ENCODE measurements at places on chromosomes 1 and 21.

- DNase-seq = no peak
Observed at GRCh38 chr1:227562933-227563323, 428 bp upstream of the ZNF678 start.

- no peak for DNase-seq
Observed at GRCh38 chr1:211623515-211623914, 44.6 kb upstream of the SLC30A1 start.

GRCh38 chr1:172162236-172162635 lies 258.2 kb upstream of the C1orf105 start:
- no peak for DNase-seq

- no peak for DNase-seq
Observed at GRCh38 chr1:77018311-77018710, 151.0 kb downstream of the ST6GALNAC5 start.

GRCh38 chr21:35645991-35646390 lies 414.3 kb downstream of the SETD4 start:
- no peak for DNase-seq

- DNase-seq = no peak
Observed at GRCh38 chr1:53999920-54000319, 18.1 kb downstream of the LDLRAD1 start.

GRCh38 chr1:39091845-39092645 lies 65.9 kb downstream of the NDUFS5 start:
- DNase-seq = peak; percentile 69

DNA sequence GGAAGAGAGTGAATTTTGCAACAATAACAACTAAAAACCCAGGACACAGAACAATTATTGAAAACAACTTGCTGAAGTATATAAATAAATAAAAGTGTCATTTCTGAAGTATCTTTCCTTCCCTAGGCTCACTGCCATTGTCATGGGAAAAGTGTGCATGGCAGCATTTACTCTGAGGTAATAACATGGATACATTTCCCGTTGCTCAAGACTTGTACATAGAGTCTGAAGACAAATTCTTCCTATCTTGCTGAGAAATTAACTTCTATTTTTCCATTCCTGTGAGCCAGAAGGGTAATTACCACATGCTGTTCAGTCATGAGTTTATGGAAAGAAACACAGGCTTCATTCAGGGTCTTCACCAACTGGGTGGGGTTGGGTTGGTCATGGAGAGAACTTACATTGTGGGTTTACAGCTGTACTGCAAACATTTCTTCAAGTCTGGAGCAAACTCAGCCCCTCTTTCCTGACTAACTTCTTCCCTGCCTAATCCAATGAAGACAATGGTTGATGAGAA lies 32.2 kb downstream of the ST6GALNAC3 start:
- no peak for DNase-seq

DNA sequence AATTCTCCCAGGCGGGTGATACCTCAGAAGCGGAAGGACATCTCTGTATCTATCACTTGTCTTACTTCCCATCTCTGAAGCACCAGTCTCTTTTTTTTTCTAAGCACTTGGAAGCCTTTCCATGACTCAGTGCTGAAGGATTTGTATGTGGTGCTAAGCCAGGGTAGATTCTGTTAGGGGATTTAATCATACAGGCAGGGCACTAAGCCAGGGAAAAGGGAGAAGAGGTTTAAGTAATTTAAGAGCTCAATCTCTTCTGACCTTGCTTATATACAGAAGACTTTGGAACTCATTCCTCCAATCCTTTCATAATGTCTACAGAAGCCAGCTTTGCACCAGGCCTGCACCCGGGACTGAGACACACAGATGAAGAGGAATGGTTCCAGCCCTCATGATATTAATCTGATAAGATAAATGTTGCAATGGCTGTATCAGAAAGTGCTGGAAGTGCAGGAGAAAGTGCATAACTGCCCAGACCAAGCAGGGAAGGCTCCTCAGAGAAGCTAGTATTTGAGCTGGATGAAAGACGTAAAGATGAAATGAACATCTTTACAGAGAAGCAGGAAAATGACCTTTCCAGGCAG lies 11.0 kb downstream of the FAM163A start:
- DNase-seq = no peak

- DNase-seq = peak; percentile 67
Observed at GRCh38 chr1:150561254-150561973, 12.2 kb downstream of the ADAMTSL4 start.

- no peak for DNase-seq
Observed at GRCh38 chr1:210244746-210245367, 12.3 kb downstream of the SERTAD4 start.

DNA sequence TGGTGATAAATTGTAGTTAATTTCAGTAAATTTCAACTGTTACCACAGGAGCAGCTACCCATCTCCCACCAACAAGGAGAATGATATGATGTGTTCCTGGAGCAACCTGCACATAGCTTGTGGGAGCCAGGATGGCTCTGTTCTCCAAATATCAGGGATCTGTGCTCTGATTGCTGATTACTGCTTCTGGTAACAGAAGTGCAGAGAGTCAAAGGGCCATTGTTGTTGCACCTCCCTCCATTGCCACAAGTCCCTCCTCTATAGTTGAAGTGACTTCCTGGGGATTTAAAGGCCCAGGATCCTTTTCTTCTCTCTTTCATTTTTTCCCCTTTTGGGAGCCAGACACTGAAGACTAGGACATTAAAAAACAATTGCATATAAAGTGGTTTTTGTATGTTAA lies 51.6 kb upstream of the HPDL start:
- no peak for DNase-seq

DNA sequence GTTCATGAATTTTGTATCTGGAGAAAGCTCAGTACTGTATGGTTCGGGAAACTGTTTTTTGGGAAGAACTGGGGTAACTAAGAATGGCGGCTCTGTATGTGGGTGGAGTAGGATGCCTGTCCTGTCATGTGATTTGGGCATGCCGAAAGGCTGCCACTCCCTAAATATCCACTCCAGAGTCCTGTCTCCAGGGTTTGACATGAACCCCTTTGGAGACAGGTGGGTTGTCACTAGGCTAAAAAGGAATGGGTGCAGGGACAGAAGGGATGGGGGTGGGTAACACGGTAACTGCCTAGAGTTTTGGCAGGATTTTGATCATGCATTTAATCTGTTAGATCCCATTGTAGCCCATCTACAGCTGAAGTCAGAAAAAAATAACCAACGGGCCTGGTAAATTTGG lies 150.1 kb downstream of the KCNJ6 start:
- no peak for DNase-seq

- DNase-seq = no peak
Observed at GRCh38 chr1:11143907-11144306, 44.2 kb upstream of the EXOSC10 start.

- DNase-seq = no peak
Observed at GRCh38 chr1:59747420-59748024, 67.2 kb upstream of the HOOK1 start.

DNA sequence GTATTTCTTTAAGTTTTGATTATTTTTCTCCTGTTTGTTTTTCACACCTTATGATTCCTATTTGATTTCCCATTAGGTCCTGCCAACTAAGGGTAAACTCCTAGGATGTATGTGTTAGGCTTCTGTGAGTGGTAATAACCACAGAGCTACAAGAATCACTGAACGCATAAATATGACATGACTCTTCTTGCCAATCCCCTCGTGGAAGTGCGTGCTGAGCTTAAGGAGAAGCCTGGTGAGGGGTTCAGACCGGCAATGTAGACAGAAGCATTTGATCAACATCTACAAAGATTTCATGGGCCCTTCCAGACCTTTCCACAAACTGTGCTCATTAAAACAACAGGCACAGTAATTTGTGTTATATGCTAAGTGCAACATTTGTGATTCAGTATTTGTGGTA lies 273.8 kb upstream of the SNX7 start:
- no peak for DNase-seq

DNA sequence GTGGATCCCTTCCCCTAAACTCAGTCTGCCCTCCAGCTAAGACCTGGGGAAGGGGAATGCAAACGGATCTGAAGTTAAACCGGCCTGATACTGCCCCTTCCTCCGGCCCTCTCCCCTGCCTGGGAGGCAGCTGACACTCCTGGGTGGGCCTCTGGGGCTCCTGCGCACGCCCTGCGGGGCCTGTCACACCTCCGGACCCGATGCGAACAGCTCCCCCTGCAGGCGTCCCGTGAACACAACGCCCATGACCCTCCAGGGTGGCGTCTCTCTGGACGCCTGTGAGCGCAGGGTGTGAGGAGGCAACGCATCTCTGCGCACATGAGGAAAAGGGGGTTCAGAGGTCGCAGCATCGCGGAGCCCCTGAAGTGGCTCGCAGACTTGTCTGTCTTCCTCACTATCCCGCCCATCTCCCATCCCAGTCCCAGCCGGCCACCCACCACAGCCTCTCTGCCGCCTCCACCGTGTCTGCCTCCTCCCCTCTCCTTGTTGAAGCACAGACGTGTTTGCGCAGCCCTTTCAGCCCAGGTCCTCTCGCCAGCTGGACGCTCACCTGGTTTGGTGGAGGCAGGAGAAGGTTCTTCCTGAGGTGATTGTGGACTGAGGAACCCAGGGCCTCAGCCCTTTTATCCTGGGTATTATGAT lies 421 bp upstream of the LCE3A start:
- DNase-seq = no peak

DNA sequence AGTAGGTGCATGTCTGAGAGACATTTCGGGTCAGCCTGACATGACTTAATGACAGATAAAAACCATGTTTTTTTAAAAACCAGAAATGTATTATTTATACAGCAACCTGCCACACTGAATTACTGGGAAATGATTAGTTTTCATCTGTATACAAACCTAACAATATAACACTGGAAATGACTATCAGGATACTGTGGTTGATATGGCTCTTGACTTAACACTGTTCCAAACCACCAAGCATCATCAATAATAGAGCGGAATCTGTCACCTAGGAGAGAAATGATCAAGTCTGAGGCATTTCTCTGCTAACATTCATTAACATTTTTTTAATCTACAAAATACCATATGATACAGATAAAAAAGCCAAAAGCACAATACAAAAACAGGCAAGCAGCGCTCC lies 41.7 kb upstream of the PSMG1 start:
- DNase-seq = no peak

DNA sequence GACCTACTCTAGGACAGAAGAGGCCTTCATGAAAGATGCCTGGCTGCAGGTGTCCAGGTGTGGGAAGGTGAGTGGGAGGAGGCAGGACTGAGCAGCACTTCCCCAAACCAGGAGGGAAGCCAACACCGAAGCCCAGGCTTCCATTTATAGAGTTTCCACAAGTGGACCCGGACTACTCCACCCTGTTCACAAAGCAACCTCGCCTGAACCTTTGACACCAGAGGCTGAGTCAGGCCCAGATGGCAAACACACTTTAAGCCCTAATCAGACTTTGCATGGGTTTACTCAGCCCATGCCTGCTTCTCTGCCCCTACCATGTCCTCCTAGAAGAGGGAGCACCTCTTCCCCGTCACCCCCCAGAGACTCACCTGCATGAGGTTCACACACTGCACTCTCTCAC lies 14.0 kb downstream of the PRR9 start:
- DNase-seq = no peak

- no peak for DNase-seq
Observed at GRCh38 chr1:197638316-197638715, 137.0 kb downstream of the DENND1B start.

DNA sequence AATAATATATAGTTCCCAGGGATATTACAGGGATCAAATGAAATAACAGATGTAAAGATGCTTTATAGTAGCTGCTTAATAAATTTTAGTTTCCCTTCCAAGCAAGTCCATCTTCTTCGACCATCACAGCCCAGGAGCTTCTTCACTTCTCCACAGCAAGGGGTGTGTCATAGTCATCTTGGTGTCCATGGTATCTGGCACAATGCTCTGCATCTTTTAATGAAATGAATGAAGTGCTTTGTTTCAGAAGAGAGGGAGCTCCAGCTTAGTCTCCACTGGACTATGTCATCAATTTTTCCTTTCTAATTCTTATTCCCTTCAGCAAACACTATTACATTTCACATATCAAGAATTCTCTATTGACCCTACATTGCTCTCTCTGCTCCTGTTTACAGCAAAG lies 4.9 kb upstream of the MACF1 start:
- DNase-seq = no peak

- no peak for DNase-seq
Observed at GRCh38 chr1:79422726-79423125, 416.2 kb upstream of the ADGRL4 start.

GRCh38 chr1:195876792-195877191 lies 731.4 kb downstream of the KCNT2 start:
- DNase-seq = no peak

DNA sequence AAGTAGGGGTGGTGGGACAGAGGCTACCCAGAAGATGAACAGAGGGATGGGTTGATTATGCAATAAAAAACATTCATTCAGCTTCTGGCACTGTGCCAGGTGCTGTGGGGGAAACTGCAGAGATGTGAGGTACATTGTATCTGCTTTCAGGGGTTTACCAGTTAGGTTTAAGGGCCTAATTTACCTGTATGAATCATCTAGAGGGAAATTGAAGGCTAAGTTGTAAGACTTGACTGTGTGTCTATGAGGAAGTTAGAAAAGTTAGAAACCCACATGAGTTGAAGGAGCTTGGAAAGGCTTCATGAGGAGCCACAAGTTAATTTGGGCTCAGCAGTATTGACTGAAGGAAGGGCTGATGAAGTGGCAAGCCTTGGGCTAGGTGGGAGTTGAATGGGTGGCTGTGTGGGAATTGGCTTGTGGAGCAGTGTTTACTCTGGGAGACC lies 36.7 kb upstream of the APOBEC4 start:
- no peak for DNase-seq

- DNase-seq = no peak
Observed at GRCh38 chr1:103583887-103584286, 12.5 kb downstream of the AMY2B start.

GRCh38 chr1:24874056-24874455 lies 56.0 kb downstream of the RUNX3 start:
- no peak for DNase-seq
